Heart left ventricle (tissue), 16 donors: ENCODE measurements at places on chromosomes 7 and 10.

DNA sequence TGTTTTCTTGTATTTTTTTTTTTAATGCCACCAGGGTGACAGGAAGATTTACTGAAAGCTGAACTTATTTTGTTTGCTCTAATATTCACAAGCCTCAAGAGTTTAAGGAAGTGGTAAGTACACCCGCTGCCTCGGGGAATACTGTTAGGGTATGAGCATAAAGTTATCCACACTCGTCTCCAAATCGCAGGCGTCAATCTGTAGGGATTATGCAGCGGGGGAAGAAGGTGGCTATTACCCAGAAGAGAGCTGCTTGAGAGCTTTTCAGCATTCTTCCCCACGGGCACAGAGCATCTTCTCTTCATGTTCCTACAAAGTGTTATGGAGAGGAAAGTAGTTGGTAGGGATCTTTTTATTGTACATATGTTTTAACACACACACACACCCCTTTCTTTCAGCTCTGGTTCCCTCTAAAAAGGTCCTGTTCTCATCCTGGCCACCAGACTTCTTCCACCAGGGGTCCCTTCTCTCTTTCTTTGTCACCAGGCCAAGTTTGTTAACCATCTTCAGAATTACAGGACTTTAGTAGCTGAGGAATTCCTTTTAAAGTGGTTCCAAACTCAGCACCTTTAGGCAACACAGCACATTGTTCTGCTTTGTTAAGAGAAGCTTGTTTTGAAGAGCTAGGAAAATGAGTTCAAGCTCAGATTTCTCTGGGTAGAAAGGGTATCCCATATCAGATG lies 411.6 kb upstream of the GALNT17 start:
- DNase-seq = no peak

GRCh38 chr10:71720288-71720687 lies 710 bp upstream of the C10orf105 start:
- DNase-seq = no peak

- no peak for DNase-seq
Measured at GRCh38 chr10:91709394-91709798, 76.5 kb upstream of the PPP1R3C start.

- peak; percentile 35 for DNase-seq
Measured at GRCh38 chr10:116688241-116688711, 54.1 kb downstream of the HSPA12A start.

DNA sequence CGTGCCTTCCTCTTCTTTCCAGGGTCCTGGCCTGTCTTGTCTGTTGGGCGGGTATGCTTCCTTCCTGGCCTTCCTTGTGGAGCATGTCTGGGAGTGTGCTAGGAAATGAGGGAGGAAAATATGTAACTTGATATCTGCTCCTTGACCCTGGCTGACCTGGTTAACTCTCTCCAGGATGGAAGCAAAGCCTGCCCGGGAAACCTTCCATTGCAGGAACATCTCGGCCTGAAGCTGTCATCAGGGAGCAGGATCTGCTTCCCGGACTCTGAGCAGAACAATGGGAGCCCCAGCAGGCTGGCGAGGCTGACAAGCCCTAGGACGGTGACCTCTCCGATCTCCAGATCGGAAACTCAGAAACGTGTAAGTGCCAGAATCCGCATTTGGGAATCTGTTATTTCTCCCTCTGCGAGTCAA lies 340.3 kb downstream of the FRMD4A start:
- DNase-seq = peak; percentile 64

DNA sequence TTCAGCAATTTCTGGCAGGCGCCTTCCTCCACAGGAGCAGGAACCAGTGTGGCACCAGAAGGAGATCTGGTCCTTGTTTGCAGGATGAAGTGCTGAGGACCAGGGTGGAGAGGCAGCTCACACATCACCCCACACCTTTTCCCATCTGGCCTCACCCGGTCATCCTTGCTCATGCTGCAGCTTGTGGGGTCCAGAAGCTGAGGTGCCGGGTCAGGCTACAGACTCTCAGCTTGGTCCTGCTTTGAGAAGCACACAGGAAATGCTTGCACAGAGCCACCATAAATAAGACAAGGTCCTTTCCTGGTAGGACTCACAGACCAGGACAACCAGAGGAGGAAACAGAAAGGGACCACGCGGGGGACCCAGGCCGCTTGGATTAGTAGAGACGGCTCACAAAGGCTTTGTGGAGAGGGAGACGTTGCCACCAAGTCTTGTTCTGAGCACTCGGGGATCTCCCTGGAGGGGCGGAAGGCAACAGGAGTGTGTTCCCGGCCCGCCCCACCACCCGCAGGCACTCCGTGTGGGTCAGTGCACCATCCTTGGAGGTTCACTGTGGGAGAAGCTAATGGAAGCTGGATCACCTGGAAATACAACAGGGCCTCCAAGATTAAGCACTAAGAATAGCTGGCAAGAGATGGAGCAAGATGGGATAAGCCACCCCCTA lies 29.6 kb upstream of the EN2 start:
- no peak for DNase-seq

DNA sequence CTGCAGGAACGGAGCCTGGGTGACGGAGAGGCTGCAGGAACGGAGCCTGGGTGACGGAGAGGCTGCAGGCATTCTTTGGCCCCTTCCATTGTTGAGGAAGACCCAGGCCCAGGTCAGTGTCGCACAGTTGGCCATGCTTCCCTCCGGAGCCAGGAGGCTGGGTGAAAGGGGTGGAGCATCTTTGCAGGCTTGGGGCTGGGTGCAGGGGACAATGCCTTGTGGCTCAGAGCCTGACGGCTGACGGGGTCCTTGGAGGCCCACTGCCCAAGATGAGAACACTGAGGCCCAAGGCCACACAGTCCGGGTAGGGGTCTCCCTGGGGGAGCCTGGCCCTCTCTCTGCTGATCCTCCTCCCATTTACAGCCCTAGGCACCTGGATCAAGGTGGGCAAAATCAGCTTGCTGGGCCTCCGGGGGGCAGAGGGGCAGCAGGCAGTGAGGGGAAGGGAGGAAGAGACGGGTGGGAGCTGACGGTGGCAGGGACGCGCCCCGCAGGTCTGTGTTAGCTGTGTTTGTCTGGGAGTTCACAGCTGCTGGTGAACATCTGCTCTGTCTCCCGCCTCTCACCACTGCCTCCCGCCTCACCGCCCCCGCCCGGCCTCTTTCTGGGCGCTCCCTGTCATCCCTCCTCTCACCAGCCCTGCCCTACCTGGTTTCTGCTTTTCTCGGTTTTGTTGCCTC lies 30.6 kb upstream of the PCBD1 start:
- no peak for DNase-seq

- peak; percentile 10 for DNase-seq
Measured at GRCh38 chr7:122143376-122143750, 686 bp downstream of the AASS start.

- no peak for DNase-seq
Measured at GRCh38 chr10:33263453-33263852, 71.0 kb downstream of the NRP1 start.

- DNase-seq = no peak
Measured at GRCh38 chr7:54337466-54337865, 204.7 kb upstream of the VSTM2A start.

- no peak for DNase-seq
Measured at GRCh38 chr10:70596860-70597809, 5.4 kb downstream of the PRF1 start.

GRCh38 chr10:93138113-93138870 lies 64.6 kb downstream of the CYP26A1 start:
- no peak for DNase-seq

GRCh38 chr10:110872984-110873923 lies 1.5 kb downstream of the PDCD4 start:
- DNase-seq = no peak

GRCh38 chr10:61503051-61503450 lies 49.9 kb upstream of the TMEM26 start:
- no peak for DNase-seq

DNA sequence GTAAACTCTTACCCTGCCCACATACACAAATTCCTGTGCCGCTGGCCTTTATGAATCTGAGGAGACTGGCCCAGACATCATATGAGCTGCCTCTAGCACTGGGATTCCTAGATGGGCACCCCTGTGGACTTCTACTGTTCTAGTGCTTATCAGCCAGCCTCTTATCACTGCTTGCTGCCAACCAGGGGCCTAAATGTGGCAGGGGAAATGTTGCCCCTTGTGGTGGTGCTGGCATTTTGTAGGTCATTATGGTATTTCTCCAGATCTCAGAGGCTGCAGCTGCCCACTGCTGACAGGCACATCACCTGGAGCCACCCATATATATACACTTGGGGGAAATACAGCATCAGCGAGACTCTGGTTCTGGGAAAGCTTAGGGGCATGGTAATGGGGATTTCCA lies 5.4 kb downstream of the SFR1 start:
- DNase-seq = no peak

GRCh38 chr7:23205909-23206767 lies 24.3 kb downstream of the NUP42 start:
- DNase-seq = no peak

DNA sequence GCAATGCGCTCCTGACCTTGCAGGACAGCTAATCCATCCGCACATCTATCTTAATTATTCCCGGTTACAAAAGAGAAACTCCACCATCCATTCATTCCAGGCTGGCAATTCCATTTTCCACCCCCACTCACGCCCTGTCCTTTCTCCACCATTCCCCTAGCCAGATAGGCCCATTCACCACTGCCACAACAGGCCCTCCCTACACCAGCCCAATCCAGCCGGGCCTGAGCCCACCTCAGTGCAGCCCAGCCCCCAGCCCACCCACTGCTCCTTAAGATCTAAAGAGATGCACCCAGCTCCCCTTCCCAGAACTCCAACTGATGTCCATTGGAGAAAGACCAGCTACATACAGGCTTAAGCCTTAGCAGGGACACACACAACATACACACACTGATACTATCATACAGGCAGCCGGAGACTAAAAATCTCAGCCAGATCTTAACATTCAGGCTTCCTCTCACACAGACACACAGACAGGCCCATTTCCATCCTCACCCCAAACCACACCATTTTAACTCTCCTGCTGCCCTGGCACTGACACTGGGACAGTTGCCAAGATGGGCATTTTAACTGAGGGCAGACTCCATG lies 38.0 kb upstream of the PAX2 start:
- DNase-seq = no peak

- DNase-seq = no peak
Measured at GRCh38 chr7:120456699-120457098, 183.7 kb downstream of the KCND2 start.
